ENCODE measurements at places on chromosomes 6 and 20. TPM values are rescaled to one million over a fixed set of nuclear protein-coding genes. Genes with fewer than 3 reads are reported as not detected.
A peak's percentile ranks its signal among the peaks of the same experiment; 100 is the strongest.

SNAP25 gene
- not detected for total RNA-seq

DNA sequence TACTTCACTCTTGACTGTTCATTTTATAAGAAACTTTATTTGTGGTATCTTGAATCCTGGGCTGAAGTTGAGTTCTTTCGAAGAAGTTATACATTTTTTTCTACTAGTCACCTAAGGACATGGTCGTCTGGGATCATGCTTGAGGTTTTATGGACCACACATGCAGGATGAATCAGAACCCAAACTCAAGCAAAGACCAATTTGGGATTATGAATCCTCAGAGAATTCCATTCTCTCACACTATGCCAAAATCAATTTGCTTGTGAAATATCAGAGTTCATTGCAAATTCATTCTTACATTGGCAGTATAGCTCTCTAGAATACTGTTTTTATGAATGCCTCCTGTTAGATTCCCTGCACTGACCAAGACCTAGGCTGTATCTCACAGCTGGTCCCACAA, 114.3 kb upstream of the HDAC2 start:
- no peak for DNase-seq

DNA sequence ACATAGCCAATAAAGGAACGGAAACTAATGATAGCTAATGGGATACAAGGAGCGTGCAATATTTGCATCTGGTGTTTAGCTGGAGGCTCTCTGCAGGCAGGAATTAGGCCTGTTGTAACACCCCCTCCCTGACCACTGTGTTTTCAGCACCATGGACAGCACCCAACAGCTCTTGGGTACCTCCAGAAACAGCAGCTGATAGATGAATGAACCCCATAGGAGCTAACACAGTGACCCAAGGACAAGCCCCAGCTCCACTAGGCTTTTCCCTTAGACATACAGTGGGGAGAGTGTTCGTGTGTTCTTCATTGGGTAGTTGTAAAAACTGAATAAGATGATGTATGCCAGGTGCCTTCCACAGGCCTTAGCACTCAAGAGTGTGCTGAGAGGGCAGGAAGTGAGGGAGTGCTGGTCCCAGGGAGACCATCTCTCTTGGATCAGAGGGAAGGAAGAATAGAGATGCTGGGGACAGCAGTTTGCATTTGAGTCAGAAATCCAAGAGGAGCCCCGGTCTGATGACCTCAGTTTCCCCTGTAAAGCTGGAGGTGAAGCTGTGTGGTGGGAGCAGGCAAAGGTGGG, 161.3 kb downstream of the PHACTR3 start:
- peak; percentile 27 for DNase-seq

GRCh38 chr6:35259948-35260590, 534 bp downstream of the ZNF76 start:
- peak; percentile 42 for DNase-seq

- DNase-seq, result peak; percentile 40
These were observed 10.9 kb upstream of the LPIN3 start for GRCh38 chr20:41329435-41330342.

DNA sequence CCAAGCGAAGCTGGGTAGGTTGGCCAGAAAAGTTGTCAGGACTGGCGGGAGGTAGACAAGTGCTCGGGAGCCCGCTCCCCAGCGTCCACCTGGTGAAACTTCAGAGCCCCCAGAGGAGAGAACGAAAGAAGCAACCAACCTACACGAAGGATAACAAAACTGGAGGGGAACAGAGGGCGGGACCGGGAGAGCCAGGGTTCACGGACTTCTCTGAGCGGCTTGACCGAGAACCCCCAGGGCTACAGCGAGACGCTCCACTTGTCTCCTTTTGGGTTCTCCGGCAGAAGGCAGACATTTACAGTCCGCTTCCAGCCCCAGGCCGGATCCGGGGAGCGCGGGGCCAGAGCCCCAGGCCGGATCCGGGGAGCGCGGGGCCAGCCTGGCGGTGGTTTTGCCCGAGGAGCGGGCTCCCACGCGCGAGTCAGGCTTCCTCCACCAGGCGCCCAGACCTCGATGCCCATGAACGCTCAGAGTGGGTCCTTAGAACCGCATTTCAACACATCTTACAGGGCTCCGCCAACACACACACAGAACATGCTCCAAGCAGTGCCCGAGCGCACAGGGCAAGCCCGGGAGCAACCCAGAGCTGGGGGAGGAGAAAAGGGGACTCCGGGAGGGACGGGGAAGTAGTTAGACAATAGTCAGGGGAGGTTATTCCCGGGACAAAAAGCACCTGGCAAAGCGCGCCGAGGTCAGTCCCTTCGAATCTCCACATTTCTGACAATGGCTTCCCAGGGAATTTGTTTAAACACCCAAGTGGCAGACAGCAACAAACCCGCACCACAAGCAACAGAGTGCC, 1.1 kb downstream of the PTPRK start:
- DNase-seq, result peak; percentile 8

- no peak for DNase-seq
These were observed 614.5 kb downstream of the CBLN4 start for GRCh38 chr20:55390791-55391190.

GRCh38 chr20:24590178-24590982, 121.0 kb downstream of the SYNDIG1 start:
- DNase-seq, result no peak

- no peak for DNase-seq
These were observed 88.1 kb downstream of the CDH4 start for GRCh38 chr20:61340157-61340556.

BTNL2 gene
- total RNA-seq, result not detected

DPPA5 gene
- total RNA-seq, result not detected

GRCh38 chr6:168493976-168494375, 53.0 kb downstream of the SMOC2 start:
- no peak for DNase-seq

GRCh38 chr6:151811081-151811480, 3.6 kb downstream of the ESR1 start:
- DNase-seq, result no peak
